Stimulated activated CD8-positive, alpha-beta memory T cell treated with anti-CD3 and anti-CD28 coated beads, Interleukin-7, amount 100 ng/mL, for 4 hours (primary cell): ENCODE measurements at places on chromosomes 11 and 22.

DNA sequence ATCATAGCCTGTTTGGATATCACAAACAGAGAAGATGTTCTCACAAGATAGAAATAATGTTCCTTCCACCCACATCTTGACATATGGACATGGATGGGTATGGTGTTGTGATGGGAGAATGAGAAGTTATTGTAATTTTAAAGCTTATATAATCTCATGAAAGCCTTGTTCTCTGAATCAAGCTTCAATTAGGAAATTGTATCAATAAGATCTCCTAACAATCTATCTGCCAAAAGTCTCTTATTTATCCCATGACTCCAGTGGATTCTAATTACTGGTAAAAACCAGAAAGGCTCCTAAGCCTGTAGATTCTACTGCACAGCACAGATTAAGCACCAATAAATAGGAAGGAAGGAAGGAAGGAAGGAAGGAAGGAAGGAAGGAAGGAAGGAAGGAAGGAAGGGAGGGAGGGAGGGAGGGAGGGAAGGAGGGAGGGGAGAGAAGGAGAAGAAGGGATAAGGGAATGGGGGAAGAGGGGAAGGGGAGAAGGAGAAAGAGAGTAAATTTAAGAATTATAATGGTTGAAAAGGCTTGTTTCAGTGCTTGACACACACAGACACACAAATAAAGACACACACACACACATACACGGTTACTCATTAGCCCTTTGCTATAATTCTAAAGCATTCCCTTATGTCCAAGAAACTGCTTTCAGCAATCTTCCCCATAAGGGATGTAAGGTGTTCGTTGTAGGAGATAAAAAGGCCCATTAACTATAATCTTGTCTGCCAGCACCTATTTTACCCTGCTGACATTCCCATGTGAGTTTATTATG is 258.0 kb upstream of the API5 start:
- no peak for DNase-seq

GRCh38 chr11:113553235-113553634 is 78.0 kb upstream of the DRD2 start:
- DNase-seq = no peak

GRCh38 chr22:31278151-31278621 is 14.1 kb downstream of the PIK3IP1 start:
- DNase-seq = no peak

DNA sequence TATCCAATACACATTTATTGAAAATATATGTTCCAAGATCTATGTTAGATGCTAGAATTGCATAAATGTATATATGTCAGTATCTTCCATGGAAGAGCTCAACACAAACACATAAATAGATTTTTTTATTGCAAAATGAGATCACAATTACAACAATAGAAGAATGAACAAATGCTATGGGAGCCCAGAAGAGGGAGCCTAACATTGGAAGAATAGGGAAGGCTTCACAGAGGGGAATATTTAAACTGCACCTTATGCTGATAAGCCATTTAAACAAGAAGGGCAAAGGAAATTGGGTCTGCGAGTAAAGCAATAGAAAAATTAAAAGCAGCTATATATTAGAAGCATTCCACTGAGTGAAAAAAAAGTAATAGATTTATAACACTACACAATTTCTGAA is 96.1 kb upstream of the LRRC55 start:
- DNase-seq = no peak

DNA sequence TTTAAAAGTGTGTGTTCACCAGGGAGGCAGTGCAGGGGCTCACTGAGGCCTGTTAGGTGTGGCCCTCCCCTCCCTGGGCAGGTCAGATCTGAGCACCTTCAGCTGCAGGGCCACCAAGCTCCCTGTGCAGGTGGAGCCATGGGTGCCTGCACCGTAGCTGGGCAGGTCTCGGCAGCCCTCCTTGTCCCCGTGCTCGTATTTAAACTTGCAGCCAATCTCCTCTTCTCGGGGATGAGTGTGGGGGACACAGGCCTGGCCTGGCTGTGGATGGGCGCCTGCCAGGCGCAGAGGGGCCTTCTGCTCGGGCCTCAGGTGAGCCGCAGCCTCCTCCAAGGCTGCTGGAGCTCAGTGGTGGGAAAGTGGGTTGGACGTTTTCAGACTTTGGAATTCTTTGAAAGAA is 19.1 kb downstream of the PHRF1 start:
- no peak for DNase-seq

DNA sequence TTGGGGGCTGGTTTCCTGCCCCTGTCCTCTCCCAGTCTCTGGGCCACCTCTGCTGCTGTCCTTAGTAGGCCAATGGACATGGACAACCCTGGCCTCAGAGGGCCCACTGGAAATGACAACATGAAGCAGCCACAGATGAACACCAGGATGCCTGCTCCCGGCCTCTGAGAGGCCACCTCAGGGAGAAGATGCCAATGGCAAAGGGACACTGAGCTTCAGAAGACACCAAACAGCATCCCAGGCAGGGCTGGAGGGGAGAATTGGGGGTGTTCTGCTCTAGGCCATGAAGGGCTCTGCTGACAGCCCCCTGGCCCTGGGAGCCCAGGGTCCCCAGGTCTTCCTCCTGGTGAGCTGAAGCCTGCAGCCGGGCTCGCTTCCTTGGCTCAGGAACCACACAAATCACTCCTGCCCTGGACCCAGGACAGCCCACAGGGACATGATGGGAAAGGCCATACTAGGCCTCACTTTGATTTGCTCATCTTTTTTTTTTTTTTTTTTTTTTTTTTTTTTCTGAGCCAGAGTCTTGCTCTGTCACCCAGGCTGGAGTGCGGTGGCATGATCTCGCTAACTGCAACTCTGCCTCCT is 45.3 kb downstream of the TPBGL start:
- no peak for DNase-seq
